ENCODE measurements at places on chromosomes 7 and 10.
A peak's percentile ranks its signal among the peaks of the same experiment; 100 is the strongest.

DNA sequence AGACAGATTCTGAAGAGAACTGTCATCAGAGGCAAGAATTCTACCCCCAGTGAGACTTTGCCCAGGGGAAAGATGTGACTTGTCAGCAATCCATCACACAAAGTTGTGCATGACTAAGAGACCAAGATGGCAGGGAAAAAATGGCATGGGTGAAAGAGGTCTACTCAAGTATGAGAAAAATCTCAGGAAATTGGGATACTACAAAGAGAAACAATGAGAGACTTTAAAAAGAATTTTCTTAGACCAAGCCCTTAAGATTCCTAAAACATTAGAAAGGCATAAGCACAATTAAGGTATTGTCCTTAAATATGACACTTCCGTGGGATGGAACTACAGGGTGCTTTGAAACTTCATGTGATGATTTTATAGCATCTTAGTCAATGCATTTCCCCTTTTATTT is 45.6 kb upstream of the PDE1C start:
- DNase-seq = no peak

GRCh38 chr7:88218836-88219605 is 817 bp downstream of the SRI start:
- DNase-seq = peak; percentile 7

DNA sequence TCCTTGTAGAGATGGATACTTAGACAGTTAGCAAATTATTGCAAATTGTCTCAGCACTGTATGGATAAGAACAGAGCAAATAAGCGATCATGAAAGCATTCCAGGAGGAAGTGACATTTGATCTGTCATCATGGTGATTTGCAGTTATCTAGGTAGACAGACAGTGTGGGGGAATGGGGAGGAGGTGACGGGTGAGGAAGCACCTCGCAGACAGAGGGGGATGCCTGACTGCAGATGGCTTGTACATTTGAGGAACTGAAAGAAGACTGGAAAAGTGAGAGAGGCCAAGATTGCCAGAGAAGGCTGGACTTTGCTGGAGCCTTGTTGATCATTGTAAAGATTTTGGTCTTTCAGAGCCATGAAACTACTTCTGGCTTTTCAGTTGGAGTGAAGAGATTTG is 318.2 kb upstream of the CELF2 start:
- DNase-seq = no peak

- no peak for DNase-seq
These were observed 255.7 kb downstream of the GLI3 start for GRCh38 chr7:41981046-41982040.

- DNase-seq = no peak
These were observed 50.4 kb upstream of the PPP2R2D start for GRCh38 chr10:131850383-131850870.

- no peak for DNase-seq
These were observed 81.1 kb downstream of the NOC3L start for GRCh38 chr10:94281654-94282053.

DNA sequence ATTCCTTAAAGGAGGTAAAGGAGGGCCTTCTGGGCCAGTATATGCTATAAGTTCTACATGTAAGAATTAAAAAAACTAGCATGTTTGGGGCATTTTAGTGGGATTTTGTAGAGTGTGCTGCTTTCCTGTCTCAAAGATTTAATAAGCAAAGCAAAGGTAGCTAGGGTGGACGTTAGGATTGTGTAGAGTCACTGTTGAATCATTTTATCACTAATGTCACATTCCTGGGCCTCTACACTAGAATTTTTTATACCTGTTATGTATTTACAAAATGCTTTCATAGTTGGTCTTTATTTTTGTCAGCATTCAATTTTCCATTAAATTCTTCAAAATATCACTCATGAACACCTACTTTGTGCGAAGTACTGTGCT is 139.4 kb upstream of the PHYHIPL start:
- DNase-seq = no peak

GRCh38 chr7:41824284-41824683 is 121.4 kb upstream of the INHBA start:
- no peak for DNase-seq

DNA sequence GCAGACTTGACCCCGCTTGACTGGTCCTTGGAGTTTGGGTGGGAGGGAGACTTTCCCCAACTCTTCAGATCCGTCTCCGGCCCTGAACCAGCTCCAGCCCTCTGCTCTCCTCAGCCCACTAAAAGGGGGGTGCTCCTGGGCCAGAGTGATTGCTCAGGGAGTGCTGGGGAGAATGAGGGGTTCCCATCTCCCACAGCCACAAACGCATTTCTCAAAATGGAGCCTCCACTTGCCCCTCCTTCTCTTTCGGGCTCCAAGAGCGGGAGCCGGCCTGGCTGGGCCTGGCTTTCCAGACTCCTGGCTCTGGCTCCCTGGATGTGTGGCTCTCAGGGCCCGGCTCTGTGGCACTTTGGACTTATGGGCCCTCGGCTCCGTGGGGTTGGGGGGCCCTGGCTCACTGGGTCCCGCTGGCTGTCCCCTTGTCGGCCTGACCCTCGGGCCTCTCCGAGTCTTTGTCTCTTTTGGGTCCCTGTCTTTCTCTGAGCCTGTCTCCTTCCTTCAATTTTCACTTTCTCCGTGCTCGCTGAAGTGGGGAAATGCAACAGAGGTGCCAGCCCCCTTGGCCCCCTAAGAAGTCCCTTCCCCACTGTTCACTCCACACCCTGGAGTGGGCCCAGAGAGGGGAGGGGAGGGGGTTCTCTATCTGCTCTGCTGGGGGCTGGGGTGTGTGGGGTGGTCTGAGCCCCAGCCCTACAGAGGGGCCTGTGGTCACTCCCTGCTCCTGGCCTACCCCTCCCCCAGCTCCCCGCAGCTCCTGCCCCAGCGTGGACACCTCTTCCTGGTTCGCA is 713 bp downstream of the LZTS2 start:
- no peak for DNase-seq

GRCh38 chr10:6327961-6328698 is 125.4 kb downstream of the PFKFB3 start:
- DNase-seq = no peak

- no peak for DNase-seq
These were observed 186.2 kb upstream of the SVIL start for GRCh38 chr10:29820890-29821461.

DNA sequence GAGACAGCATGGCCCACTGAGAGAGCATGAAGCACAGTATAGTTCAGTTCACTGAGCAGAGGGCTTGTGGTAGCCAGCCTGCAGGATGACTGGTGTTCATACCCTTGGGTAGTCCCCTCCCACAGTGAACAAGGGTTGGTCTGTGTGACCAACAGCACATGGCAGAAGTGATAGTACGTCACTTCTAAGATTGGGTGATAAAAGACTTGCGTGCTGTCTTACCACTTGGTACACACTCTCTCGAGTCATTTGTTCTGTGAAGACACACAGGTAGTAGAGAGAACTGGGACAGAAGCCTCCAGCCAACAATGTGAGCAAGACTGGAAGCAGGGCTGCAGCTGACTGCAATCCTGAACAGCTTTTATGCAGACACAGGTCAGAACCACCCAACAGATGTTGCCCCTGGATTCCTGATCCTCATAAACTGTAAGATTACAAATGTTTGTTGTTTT is 14.6 kb downstream of the EPC1 start:
- DNase-seq = no peak

GRCh38 chr10:26479766-26480492 is 41.8 kb downstream of the APBB1IP start:
- DNase-seq = no peak

GRCh38 chr10:22042557-22043326 is 39.2 kb upstream of the DNAJC1 start:
- DNase-seq = no peak

GRCh38 chr7:108375668-108376067 is 80.6 kb downstream of the NRCAM start:
- DNase-seq = no peak

DNA sequence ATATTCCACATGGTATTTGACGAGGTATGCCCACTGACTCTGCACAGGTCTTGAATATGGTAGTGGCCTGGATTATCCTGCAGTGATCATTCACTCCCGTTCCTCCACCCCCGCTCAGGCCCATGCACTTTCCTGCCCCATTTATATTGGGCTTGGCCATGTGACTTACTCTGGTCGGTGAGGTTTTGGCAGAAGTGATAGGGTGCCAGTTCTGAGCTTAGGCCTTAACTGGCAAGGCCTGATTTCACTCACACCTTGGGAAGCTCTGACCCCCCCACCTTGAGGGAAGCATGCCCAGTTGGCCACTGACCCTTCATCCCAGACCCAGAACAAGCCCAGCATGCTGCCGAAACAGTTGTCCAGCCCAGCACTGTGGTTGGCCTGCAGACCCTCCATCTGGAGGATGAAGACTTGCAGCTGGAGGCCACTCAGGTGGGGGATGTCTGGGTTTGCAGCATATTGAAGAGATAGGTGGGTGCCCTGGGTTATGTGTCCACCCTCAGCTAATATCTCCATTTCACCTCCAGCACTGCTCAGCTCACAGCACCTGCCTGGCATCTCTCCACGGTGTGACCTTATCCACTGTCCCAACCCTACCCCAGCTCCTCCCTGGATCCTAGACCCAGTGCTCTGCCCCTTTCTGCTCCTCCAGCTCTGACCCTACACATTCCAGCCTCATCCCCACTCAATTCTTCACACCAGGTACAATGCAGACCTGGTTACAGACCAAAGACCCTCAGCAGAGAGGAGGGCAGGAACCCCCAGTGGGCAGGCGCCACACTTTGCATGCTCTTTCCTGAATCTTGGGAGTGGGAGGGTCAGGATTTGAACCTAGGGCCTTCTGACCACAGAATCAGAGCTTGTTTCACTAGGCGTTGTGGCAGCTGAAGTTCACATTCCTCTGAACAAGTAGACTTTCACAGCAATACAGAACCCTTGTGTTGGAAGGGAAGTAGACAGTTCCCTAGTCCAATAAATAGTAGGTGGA is 138.1 kb upstream of the CHST15 start:
- DNase-seq = peak; percentile 53

DNA sequence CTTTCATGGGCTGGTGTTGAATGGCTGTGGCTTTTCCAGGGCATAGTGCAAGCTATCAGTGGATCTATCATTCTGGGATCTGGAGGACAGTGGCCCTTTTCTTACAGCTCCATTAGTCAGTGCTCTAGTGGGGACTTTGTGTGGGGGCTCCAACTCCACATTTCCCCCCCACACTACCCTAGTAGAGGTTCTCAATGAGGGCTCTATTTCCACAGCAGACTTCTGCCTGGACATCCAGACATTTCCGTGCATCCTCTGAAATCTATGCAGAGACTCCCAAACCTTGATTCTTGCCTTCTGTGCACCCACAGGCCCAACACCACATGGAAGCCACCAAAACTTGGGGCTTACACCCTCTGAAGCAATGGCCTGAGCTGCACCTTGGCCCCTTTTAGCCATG is 208.3 kb upstream of the MKLN1 start:
- DNase-seq = no peak

- no peak for DNase-seq
These were observed 346.1 kb downstream of the NRG3 start for GRCh38 chr10:82221056-82221455.

DNA sequence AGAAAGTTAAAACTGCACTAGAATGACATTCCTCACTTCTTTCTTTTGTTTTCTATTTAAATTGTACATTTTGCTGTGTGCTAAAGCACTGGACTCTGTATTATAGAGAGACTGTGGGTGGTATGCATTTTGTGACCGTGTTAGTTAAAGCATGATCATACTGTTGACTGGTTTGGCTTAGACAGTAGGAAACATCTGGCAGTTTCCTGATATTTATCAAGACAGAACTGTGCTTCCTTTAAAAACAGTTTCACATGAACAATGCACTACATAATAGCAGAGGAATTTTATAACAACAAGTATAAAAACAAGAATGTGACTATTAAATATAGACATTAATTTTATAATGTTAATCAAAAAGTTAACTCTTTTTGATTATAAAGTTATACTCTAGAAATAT is 23.1 kb downstream of the GNG11 start:
- DNase-seq = no peak

GRCh38 chr10:67990093-67990492 is 85.0 kb downstream of the HERC4 start:
- no peak for DNase-seq

- no peak for DNase-seq
These were observed 977 bp downstream of the TMEM248 start for GRCh38 chr7:66921918-66922486.

DNA sequence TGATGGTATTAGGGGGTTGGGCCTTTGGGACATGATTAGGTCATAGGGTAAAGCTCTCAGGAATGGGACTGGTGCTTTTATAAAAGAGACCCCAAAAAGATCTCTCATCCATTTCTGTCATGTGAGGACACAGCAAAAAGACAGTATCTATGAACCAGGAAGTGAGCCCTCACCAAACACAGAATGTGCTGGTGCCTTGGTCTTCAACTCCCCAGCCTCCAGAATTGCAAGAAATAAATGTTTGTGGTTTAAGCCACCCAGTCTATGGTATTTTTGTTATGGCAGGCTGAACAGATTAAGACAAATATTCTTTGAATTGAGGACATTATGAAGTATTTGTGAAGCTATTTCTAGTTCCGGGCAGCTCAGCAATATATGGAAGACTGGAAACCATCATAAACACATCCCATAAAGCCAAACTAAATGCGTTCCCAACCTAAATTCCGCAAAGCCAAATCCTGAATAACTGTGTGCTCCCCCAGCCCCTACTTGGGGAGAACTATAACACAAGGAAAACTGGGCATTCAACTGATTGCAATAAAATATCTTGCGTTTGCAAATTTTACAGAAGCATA is 153.7 kb downstream of the GALNT17 start:
- DNase-seq = no peak

DNA sequence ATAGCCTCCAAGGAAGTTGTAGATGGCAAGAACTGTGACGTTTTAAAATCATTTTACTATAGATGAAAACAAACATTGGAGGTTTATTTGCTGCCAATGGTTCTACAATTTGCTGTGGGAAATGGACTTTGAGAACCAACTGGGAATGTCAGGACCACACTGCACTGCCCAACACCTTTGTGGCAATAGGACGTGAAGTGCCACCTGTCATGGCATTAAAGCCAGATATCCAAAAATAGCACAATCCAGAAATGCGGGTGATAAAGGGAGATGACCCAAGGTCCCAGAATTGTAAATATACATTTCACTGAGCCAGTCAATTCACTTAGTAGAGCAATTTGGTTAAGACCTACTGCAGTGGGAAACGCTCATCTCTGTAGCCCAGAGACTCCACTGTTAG is 116.4 kb downstream of the MPP7 start:
- DNase-seq = no peak

DNA sequence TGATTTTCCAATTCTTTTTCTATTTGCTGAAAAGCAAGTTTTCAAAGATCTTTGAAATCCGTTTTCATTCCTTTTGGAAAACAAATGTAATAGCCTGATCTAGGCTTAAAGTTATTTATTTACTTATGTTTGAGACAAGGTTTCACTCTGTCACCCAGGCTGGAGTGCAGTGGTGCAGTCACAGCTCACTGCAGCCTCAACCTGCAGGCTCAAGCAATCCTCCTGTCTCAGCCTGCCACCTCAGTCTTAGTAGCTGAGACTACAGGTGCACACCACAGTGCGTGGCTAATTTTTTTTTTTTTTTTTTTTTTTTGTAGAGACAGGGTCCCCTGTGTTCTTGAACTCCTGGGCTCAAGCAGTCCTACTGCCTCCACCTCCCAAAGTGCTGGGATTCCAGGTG is 4.6 kb downstream of the ST7 start:
- no peak for DNase-seq

Data from NCI-H1436 (cell line).